Right ventricle myocardium superior (tissue), 1 donor: ENCODE measurements at places on chromosomes 2 and 18.

- DNase-seq, result no peak
These were observed 353.8 kb upstream of the SALL3 start for GRCh38 chr18:78625847-78626246.

- DNase-seq, result no peak
These were observed 715.6 kb downstream of the EPHA4 start for GRCh38 chr2:220856486-220856885.

DNA sequence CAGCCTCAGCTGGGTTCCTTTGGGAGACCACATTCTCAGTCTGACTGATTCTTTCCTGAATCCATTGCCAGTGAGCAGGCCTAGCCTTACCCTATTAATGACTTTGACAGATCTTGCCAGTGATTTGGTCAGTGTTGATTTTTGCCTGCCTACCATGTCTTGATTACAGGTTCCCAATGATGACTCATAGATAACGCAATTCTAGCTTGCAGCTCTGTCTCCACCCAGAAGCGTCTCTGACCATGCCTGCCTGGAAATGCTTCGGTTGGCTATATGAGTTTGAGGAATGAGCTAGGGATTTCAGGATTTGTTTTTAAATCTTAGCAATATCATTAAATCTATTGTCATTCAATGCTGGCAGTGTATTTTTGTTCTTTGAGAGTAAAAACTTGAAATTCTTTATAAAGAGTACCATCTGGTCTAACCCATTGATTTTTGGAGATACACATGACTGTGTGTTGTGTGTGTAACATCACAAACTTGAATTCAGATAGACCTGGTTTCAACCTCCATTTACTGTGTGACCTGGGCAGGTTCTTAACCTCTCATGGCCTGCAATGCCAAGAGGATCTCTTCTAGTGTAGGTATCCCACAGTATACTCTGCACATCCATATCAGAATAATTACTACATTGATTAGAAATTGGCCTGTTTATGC, 57.0 kb downstream of the CCDC150 start:
- DNase-seq, result no peak

DNA sequence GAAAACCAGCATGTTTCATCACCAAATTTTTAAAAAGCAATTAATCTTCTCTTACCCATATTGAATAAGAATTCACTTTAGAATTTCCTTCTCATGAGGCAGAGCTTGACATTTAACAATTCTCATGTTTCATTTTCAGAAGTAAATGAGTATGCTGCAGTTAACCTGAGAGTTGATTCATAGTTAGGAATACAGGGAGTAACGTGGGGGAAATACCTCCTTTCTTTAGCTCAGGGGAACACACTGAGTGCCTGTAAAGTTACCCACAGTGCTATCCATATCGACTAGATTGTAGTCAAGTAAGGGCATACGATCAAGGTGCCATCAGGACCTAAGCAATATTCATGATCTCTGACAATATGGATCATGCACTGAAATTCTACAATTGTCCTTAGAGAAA, 38.9 kb upstream of the ATIC start:
- no peak for DNase-seq

DNA sequence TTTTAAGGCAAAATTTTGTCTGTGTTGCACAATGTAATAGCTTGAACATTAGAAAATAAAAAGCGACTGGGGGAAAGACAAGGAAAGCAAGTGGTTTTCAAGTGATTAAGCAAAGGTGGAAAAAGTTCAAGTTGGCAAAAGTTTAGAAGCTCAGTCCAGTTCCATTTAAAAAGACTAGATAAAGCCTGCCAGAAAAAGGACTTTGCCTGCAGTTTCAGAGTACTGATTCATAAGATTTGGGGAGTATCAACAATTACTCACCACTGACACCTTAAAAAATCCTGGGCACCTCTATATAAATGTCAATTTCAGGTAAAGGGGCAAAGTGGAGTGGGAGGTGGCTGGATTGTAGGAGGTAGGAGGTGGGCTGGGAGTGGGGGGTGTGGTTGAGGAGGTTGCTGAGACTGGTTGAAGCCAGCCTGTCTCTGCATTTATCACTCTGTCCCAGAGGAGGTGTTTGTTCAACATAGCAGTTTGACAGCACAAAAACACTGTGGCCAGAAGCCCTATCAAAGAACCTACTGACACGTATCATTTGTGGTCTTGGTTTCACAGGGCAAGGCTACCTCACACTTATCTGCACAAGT, 14.6 kb downstream of the ZEB2 start:
- no peak for DNase-seq

- no peak for DNase-seq
These were observed 297.9 kb downstream of the RDH14 start for GRCh38 chr2:18262601-18263000.

- no peak for DNase-seq
These were observed 35.8 kb upstream of the FIGN start for GRCh38 chr2:163771596-163771995.

DNA sequence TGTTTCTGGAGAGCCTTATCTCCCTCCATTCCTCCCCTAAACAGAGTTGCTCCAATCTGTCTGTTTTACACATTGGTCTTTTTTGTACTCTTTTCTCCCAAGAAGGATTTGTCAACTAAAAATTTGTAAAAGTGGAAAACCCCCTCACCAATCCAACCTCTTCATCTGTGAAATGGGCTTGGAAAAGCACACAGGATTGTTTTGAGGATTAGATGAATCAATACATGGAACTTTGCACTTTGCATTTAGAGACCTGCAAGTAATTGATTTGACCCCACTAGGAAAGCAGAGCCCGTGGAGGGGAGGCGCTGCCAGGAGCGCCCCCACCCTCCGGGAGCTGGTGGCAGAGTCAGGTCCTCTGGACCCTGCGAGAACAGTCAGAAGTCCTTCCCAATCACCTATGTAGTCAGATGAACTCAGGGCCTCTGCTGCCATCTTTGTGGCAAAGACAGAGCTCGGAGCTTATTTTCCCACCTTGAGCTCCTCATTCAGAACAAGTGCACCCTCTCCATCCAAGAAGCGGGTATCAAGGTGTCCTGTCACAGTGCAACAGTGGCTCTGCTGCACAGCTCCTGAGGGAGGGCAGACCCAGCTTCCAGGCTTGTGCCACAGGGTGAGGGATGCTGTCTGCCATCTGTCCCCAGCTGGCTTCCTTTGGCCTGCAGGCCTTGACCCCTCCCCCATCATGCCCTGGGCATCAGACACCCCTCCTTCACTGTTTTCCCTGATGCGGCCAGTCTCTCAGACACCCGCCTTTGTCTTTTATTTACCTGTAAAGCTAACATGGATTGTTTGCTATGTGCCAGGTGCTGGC, 1.7 kb upstream of the TMEM185B start:
- DNase-seq, result no peak

DNA sequence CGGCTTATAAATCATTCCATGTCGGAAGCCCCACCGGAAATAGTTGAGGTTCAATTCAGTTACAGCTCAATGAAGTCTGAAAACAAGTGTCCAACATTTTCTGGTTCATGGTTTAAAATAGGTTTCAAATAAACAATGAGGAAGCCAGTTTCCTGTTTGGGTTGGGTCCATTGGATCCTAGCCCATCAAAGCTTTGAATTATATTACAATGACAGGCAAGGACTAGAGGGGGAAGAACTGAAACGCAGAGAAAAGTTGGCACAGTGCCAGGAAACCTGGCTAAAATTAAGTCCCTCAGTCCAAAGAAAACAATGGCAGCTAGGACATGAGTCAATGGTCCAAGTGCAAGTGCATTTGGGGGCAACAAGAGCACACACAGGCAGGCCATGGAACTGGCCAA, 32.0 kb downstream of the SLC14A1 start:
- DNase-seq, result no peak

DNA sequence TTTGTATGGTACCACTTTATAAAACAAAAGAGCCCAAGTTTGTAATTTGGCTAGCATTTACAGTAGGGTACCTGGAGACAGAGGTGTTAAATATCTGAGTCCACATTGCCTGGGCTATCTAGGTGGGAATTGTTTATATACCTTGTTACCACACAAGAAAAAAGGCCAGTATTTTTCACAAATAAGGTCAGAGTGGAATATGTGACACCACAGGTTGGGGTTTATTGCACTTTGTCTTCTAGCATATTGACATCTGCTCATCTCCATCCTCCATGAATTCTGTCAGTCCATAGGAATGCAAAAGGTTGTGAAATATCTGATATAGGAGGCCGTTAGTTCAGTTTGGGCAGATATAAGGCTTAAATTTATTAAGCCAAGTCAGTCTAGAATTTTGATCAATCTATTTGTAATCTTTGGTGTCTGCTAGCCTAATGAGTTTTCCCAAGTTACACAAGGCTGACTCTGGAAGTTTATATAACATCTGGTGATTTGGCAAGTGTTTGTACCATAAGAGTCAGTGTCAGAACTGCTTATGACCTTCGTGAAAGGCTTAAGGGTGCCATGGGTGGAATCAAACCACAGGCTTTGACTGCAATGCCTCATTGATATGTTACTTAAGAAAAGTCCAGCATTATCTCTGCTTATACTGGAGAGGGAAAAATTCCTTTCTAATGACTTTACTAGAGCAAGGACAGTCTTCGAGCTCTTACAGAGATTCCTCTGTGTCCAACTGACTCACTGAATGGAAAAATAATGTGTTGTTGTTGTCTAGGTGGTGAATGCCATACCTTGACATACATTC, 11.3 kb upstream of the DPP4 start:
- no peak for DNase-seq

DNA sequence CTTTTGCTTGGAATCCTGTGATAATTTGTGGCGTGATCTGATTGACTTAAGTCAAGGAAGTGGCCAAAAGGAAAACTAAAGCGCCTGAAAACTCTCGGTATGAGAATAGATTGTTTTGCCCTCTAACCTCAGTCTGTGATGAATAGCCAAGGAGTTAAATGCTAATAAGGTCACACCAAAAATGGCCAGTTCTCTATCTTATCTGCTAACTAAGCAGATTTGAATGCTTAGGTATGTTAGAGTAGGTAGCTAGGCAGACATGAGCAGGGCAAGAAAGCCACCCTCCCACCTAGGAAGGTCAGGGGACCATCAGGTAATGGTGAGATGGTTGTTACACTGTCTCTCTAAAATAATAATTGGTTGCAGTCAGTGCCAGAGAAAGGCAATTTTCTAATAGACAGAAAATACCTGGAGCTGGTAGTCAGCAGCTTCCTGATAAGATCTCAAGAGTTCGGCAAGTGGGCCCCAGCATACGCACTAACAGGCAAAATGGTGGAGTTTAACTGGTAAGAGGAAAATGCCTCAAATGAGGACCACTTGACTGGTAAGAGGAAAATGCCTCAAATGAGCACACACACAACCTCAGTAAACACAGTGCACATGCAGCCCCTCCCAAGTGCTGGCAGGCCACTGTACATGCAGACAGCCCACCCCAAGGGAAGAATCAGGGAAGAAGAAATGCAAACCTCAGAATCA, 468.4 kb downstream of the MBD2 start:
- no peak for DNase-seq

DNA sequence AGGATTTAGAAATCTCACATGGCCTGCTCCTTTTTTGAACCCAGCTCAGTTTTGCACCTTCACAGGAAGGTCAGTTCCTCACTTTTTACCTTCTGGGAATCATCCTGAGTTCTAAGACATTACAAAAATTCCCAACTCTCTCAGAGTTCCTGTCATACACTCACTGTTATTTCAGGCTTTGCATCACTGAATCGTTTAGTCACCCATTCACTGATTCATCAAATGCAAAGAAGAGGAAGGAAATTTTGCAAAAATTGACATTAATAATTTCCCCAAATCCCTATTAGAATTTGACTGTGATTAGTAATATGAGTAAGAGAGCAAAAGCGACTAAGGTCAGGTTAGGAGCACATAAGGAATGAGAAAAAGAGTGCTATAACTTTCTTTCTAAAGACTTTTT, 197.5 kb downstream of the PDE1A start:
- no peak for DNase-seq
